ENCODE measurements at places on chromosomes 6 and 20.

DNA sequence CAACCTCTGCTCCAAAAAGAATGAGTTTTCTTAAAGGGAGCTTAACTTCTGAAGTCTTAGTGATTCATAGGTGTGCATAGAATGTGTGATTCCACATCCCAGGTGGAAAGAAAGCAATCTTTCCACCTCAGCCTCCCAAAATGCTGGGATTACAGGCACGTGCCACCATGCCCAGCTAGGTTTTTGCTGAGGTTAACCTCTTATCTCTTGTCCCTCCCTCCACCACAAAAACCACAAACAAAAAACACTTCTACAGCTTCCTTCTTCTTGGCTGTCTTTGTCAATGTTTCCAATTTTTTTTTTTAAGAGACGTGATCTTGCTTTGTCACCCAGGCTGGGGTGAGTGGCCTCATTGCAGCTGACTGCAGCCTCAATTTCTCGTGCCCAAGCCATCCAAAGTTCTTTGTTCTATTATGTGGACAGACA, 8.1 kb upstream of the CSE1L start:
- H3K4me3 ChIP-seq: no peak overlapping the region
- H3K36me3 ChIP-seq: no peaks in the 10 kb centered on the region
- no peak overlapping the region for H3K27ac ChIP-seq
- no peaks in the 10 kb centered on the region for H3K27me3 ChIP-seq
- DNase-seq: no peak

GRCh38 chr20:56540415-56540814, 7.4 kb downstream of the FAM209B start:
- no peaks in the 10 kb centered on the region for H3K36me3 ChIP-seq
- H3K27ac ChIP-seq: no peak overlapping the region

- H3K4me3 ChIP-seq: no peak overlapping the region
- no peak overlapping the region for H3K27ac ChIP-seq
- no peaks in the 10 kb centered on the region for H3K27me3 ChIP-seq
- no peaks in the 10 kb centered on the region for H3K36me3 ChIP-seq
These were observed 10.8 kb upstream of the PBOV1 start for GRCh38 chr6:138229072-138229471.

DNA sequence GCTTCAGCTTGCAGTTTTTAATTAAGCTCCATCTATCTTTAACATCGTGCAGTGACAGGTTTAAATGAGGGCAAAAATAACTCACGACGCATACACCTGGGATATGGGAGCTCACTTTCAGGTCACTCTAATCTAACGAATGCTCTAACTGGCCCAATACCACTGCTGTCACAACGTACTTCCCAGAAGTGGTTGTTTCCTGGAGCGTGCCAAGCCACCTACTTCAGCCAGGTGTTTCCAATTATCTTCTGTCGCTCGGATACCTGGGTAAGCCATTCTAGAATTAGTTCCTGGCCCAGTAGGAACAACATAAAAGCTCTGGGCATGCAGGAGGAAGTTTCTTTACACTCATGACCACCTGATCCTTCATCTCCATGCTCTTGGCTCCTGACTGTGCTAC, 147.4 kb downstream of the FOXC1 start:
- DNase-seq: no peak
- H3K27me3 ChIP-seq: no peaks in the 10 kb centered on the region
- no peak overlapping the region for H3K27ac ChIP-seq
- H3K36me3 ChIP-seq: no peaks in the 10 kb centered on the region
- H3K4me3 ChIP-seq: no peak overlapping the region
- H3K4me1 ChIP-seq: no peaks in the 10 kb centered on the region

GRCh38 chr6:150410399-150410798, 41.6 kb downstream of the IYD start:
- no peak for DNase-seq
- H3K27me3 ChIP-seq: no peaks in the 10 kb centered on the region
- no peak overlapping the region for H3K4me3 ChIP-seq

DNA sequence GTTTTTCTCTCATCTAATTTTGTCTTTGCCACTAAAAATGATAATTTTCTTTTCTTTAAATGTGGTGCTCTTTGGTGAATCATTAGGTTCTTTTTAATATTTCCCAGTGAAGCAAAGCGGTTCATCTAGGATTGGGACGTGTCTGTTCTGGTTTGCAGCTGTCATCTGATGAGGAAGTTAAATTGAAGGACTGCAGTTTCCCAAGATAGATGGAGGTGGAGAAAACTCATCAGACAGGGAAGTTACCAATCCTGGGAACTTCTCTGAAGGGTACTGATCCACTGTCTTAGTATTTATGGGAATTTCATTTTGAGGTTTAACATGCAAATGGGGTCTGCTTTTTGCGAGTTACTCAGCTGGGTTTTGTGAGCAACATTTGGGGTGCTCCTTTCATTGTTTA, 2.4 kb upstream of the AARS2 start:
- peaks cover 11% of the 10 kb centered on the region for H3K36me3 ChIP-seq
- H3K27me3 ChIP-seq: no peaks in the 10 kb centered on the region
- DNase-seq: no peak
- peaks cover 15% of the 10 kb centered on the region for H3K4me1 ChIP-seq
- H3K27ac ChIP-seq: no peak overlapping the region

- no peaks in the 10 kb centered on the region for H3K36me3 ChIP-seq
- DNase-seq: no peak
- no peak overlapping the region for H3K27ac ChIP-seq
- H3K4me3 ChIP-seq: no peak overlapping the region
These were observed 113.9 kb downstream of the ELOVL4 start for GRCh38 chr6:79833264-79833963.

DNA sequence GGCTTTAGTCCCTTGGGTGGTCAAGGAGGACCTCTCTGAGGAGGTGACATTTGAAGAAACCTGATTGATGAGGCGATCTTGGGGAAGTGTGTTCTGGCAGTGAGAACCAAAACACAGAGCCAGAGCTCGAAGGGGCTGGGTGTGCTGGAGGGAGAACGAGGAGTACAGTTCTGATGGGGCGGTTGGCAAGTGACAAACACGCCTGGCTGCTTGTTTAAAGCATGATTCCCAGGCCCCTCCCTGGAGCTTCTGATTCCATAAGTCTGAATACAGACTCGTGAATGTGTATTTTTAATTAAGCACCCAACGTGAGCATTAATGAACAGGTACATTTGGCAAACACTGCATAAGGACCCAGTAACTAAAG, 886 bp upstream of the NFATC2 start:
- no peaks in the 10 kb centered on the region for H3K36me3 ChIP-seq
- no peak overlapping the region for H3K27ac ChIP-seq
- H3K27me3 ChIP-seq: no peaks in the 10 kb centered on the region
- H3K4me3 ChIP-seq: peak overlapping the region; percentile 46
- peaks cover 32% of the 10 kb centered on the region for H3K4me1 ChIP-seq
- no peak for DNase-seq

- DNase-seq: no peak
- H3K36me3 ChIP-seq: no peaks in the 10 kb centered on the region
- no peak overlapping the region for H3K27ac ChIP-seq
- no peak overlapping the region for H3K4me3 ChIP-seq
- H3K27me3 ChIP-seq: no peaks in the 10 kb centered on the region
These were observed 6.5 kb upstream of the SMOC2 start for GRCh38 chr6:168434505-168434904.

GRCh38 chr20:11411765-11412164, 505.9 kb upstream of the BTBD3 start:
- DNase-seq: no peak
- no peak overlapping the region for H3K27ac ChIP-seq
- no peaks in the 10 kb centered on the region for H3K36me3 ChIP-seq
- no peaks in the 10 kb centered on the region for H3K27me3 ChIP-seq

DNA sequence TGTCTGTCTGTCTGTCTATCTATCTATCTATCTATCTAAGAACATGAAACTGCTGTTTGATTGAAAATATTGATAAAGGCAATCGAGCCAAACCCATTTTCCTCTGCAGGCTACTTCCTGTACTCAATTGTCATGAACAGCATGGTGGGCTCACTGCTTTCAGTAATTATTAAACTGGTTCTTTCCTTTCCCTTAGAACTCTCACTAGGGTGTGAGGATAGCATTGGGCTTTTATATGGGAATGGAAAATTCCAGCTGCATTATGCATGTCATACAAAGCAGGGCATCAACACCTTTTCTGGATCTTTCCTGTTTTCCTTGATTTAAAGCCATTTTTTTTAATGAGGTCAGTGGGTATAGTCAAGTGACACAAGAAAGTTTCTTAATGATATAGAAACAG, 161.0 kb upstream of the SYNCRIP start:
- H3K27ac ChIP-seq: no peak overlapping the region
- no peaks in the 10 kb centered on the region for H3K4me1 ChIP-seq
- no peak for DNase-seq
- no peaks in the 10 kb centered on the region for H3K36me3 ChIP-seq

DNA sequence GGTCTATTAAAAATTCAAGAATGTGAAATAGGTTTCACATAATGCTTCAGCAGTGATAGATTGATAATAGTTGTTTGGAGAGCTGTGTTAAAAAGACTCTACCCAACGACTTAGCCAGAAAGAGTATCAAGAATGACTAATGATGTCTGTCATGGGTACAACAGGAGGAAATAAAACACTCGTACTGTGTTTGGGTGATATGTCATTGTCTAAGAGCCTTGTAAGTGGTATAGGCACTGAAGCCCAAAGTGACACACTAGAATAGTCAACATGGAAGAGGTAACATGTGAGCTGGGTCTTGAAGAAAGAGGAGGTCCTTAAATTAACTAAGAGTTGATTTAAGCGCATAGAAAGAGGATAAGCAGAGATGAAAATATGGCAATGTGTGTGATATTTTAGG, 471.8 kb upstream of the MAN1A1 start:
- no peaks in the 10 kb centered on the region for H3K4me1 ChIP-seq
- no peaks in the 10 kb centered on the region for H3K27me3 ChIP-seq
- no peak overlapping the region for H3K27ac ChIP-seq
- no peak for DNase-seq
- H3K4me3 ChIP-seq: no peak overlapping the region

GRCh38 chr20:10642856-10643559, 30.8 kb downstream of the JAG1 start:
- H3K27ac ChIP-seq: peak overlapping the region; percentile 16
- no peaks in the 10 kb centered on the region for H3K36me3 ChIP-seq
- no peak for DNase-seq
- H3K27me3 ChIP-seq: no peaks in the 10 kb centered on the region

DNA sequence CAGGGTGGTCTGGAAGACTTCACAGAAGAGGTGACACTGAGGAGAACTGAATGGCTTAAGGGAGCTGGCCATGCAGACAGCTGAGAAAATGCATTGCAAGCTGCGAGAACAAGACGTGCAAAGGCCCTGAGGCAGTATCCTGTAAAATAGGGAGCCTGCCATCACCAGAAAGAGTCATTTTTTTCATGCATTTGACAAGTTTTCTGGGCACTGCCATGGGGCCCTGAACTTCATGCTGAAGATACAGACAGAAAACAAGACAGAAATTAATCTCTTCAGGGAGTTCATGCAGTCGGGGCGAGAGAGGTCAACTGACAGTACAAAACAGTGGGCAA, 28.9 kb upstream of the NFATC2 start:
- no peak overlapping the region for H3K4me3 ChIP-seq
- no peaks in the 10 kb centered on the region for H3K27me3 ChIP-seq
- H3K27ac ChIP-seq: no peak overlapping the region
- H3K4me1 ChIP-seq: no peaks in the 10 kb centered on the region
- H3K36me3 ChIP-seq: no peaks in the 10 kb centered on the region
- no peak for DNase-seq

DNA sequence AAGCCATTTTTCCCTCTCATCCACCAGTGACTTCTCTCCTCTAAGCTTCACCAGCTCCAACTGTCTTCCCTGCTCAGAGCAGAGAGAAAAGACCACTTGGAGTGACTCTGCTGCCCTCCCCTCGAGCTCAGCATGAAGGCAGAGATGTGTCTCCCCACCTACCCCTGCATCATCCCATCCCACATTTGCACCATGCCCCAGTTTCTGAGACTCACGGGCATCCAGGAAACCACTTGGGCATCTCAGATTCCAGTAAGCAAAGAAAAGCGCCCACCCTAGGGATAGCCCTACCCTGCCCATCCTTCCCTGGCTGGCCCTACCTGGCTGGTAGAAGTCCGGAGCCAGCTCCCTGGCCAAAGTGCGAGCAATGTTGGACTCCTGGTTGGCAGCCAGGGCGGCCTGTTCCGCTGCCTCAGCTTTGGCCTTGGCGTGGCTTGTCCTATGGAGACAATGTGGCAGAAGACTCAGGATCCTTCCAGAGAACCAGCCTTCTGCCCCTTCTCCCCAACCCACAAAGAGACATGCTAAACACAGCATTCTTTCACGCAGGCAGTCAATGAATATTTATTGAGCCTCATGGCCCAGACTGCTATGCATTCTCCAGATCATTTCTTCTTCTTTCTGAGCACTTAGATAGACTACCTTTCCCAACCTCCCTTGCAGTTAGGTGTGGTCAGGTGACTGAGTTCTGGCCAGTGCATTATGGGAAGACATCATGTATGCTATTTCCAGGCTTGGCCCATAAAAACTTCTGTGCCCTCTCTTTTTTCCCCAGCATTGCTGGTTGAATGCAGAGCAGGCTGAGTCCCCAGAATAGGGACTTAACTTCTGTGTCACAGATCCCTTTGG, 68.6 kb downstream of the JPH2 start:
- H3K27me3 ChIP-seq: no peaks in the 10 kb centered on the region
- H3K4me3 ChIP-seq: no peak overlapping the region
- H3K36me3 ChIP-seq: no peaks in the 10 kb centered on the region

DNA sequence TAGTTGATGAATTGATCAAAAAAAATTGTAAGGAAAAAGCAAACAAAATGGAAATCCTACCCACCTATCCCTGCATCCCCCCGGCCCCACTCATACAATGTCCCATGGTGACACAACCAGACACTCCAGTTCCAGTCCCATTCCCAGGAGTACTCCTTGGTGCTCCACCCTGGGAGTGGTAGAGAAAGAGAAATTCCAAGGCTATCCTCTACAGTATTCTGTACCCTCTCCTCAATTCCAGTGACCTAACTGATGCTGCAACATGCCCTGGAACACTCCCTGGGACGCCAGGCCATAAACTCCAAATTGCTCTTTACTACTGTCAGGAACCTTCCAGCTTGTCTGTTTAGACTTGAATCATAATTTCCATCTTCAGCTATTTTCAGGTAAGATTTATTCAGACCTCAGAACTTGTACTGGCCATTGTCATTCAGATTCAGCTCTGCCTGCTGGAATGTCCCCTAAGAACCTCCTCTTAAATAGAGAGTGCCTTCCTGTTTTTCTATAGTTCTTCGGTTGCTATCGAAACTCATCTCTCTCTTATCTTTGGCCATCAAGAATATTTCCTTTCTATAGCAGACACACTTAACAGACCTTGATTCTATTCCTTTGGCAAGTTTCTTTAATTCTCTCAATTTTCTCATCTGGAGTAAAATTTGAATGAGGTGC, 8.7 kb downstream of the GPX6 start:
- DNase-seq: no peak
- H3K4me1 ChIP-seq: no peaks in the 10 kb centered on the region
- H3K36me3 ChIP-seq: no peaks in the 10 kb centered on the region
- H3K27ac ChIP-seq: no peak overlapping the region

- H3K4me1 ChIP-seq: no peaks in the 10 kb centered on the region
- H3K36me3 ChIP-seq: no peaks in the 10 kb centered on the region
- H3K27ac ChIP-seq: no peak overlapping the region
- DNase-seq: no peak
These were observed 21.6 kb downstream of the NRSN1 start for GRCh38 chr6:24147511-24148153.

GRCh38 chr6:129954749-129955431, 63.5 kb upstream of the L3MBTL3 start:
- H3K4me3 ChIP-seq: no peak overlapping the region
- H3K27ac ChIP-seq: no peak overlapping the region
- H3K36me3 ChIP-seq: no peaks in the 10 kb centered on the region
- H3K4me1 ChIP-seq: no peaks in the 10 kb centered on the region
- no peaks in the 10 kb centered on the region for H3K27me3 ChIP-seq
- DNase-seq: no peak

- no peak overlapping the region for H3K4me3 ChIP-seq
- no peaks in the 10 kb centered on the region for H3K27me3 ChIP-seq
- peak overlapping the region; percentile 18 for H3K27ac ChIP-seq
- H3K36me3 ChIP-seq: no peaks in the 10 kb centered on the region
- DNase-seq: no peak
- peaks cover 81% of the 10 kb centered on the region for H3K4me1 ChIP-seq
These were observed 12.1 kb downstream of the COL21A1 start for GRCh38 chr6:56235245-56235644.

All from vagina (tissue), 2 donors.